ENCODE measurements at places on chromosomes 1 and 21.

DNA sequence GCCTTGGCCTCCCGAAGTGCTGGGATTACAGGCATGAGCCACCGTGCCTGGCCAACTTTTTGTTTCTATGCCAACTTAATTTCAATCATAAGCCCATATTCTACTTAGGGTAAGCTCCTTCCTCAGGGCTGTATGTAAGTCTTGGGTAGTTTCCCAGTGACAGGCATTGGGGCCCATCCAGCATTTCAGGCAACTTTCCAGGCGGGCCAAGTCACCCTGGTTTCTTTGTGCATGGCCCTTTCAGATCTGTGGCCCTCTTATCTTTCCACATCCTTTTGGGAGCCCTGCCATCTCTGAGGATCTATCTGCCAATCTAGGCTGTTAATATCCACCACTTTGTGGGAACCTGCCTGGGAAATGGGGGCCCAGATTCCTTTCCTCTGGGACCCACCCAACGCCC is 58.7 kb downstream of the TNN start:
- DNase-seq: no peak

DNA sequence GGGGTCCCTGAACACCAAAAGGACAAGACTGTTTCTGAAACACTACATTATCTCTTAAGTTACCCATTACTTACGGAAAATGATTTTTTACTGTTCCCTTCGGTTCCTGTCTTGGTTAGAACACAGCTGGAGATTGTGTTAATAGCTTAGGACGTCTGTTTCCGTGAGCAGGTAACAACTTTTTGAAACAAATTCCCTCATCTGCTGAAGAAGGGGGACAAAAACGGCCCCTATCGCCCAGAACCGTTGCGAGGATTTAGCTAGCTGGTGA is 67.8 kb downstream of the SLC35A3 start:
- DNase-seq: no peak

- DNase-seq: no peak
Observed at GRCh38 chr1:101371259-101371658, 134.4 kb downstream of the S1PR1 start.

DNA sequence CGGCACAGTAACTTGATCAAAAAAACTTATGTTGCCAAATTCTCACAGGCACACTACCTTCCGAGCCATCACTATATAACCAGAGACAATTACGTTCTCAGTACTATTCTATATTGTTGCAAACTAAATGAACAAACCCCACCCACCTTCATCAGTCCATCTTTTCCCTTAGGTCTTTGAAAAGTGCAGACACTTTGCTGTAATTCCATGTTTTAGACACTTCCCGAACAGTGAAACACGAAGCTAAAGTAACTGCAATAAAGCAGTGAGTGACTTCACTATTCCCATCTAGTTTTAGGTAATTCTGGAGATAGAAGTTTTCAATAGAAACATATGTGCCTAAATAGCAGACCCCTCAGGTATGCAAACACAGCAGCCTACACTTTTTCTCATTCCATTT is 7.7 kb downstream of the SFPQ start:
- DNase-seq: no peak

- no peak for DNase-seq
Observed at GRCh38 chr1:51716746-51717145, 99.9 kb downstream of the OSBPL9 start.

DNA sequence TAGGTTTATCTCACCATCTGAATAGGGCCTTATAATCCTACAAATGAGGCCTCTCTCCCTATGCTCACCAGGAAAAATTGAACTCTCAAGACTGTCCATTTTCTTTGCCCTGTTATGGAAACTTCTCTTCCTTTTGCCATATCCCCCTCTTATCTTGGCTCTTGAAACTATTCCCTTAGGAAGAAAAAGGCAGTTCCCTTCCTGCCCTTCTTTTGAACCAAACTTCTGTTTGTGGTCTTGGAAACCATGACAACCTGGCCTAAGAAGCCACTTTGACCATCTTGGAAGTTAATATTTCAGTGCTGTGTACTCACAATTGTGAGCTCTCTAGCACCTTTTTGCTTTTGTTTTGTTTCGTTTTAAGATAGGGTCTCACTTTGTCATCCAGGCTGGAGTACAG is 40.0 kb downstream of the ATP2B4 start:
- DNase-seq: no peak

Data from T follicular helper cell (primary cell).